ENCODE measurements at places on chromosomes 1 and 21.
A peak's percentile ranks its signal among the peaks of the same experiment; 100 is the strongest.

DNA sequence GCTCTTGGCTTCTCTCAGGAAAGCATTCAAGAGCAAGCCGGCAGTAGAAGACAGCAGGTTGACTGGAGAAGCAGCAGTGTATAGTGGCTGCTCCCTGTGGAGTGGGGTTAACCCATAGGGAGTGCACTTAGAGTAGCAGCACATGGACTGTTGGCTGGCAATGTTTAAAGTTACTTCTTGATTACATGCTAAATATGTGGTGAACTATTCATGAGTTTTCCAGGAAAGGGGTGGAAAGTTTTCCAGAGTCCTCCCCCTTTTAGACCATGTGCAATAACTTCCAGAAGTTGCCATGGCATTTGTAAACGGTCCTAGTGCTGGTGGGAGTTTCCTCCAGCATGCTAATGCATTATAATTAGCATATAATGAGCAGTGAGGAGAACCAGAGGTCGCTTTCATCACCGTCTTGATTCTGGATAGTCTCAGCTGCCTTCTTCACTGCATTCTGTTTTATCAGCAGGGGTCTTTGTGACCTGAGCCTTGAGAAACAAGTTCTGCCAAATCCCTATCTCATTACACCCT is 131.8 kb downstream of the CCDC185 start:
- no peak for DNase-seq

GRCh38 chr1:46672696-46673095 is 1.0 kb downstream of the TEX38 start:
- no peak for DNase-seq

- no peak for DNase-seq
Measured at GRCh38 chr1:65525266-65526048, 105.0 kb downstream of the LEPR start.

DNA sequence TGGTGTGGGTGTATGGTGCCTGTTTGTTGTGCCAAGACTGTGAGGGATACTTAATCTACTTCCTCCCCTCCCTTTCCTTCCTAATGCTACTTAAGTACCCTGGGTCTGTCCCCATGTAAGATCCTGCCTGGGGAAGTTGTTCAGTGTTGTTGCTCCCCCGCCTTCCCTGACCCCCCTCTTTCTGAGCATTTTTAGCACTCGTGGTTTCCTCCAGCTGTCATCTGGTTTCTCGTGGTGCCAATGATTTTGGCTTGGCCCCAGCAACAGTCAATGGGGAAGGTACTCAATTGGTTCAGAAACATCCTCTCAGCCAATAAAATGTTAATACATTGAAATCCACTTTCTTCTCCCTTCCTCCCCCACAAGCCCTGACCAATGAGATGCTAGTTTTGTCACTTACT is 8.0 kb upstream of the B4GALT3 start:
- DNase-seq, result no peak

- no peak for DNase-seq
Measured at GRCh38 chr1:31407029-31407626, 5.9 kb upstream of the SERINC2 start.

DNA sequence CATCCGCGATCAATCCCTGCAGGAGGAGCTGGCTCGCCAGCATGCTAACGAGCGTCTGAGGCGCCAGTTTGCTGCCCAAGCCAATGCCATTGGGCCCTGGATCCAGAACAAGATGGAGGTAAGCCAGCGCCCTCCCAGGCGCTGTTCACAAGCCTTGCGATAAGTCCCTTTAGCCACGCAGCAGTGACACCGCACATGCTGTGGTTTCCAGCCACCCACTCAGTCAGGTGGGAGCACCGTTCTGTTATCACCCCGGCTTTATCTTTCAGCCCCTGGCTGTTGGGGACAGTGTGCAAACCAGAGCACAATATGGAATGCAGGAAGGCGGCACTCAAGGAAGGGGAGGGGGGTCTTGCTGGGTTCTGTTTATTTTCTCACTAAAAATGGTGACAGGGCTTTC is 41.1 kb upstream of the MTR start:
- no peak for DNase-seq

DNA sequence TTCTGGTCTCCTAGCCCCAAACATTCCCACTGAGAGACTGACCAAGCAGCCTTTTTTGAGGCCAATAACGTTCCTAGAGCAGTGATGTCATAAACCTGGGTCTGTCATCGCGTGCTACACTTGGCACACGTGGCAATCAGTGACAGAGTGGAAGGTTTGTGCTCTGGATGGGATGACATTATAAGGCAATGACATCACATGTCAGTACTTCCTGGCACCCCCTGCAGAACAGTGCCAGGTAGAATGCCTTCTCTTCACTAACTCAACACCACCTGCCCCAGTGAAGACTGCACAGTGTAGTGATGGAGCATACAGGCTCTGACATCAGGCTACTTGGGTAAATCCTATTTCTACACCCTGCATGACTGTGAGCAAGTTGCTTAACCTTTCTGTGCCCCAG is 5.4 kb upstream of the ZNF648 start:
- no peak for DNase-seq

- peak; percentile 91 for DNase-seq
Measured at GRCh38 chr1:155139895-155140629, at the start of gene DPM3. TSS of gene DPM3 (minus strand) at chr1:155140531. CDS start at chr1:155140240, 291 bp downstream.
